Stimulated activated CD4-positive, alpha-beta T cell treated with anti-CD3 and anti-CD28 coated beads, Interleukin-1b, Interleukin-23, amount 100 ng/mL, for 1 hour (primary cell): ENCODE measurements at places on chromosomes 6 and 20.

DNA sequence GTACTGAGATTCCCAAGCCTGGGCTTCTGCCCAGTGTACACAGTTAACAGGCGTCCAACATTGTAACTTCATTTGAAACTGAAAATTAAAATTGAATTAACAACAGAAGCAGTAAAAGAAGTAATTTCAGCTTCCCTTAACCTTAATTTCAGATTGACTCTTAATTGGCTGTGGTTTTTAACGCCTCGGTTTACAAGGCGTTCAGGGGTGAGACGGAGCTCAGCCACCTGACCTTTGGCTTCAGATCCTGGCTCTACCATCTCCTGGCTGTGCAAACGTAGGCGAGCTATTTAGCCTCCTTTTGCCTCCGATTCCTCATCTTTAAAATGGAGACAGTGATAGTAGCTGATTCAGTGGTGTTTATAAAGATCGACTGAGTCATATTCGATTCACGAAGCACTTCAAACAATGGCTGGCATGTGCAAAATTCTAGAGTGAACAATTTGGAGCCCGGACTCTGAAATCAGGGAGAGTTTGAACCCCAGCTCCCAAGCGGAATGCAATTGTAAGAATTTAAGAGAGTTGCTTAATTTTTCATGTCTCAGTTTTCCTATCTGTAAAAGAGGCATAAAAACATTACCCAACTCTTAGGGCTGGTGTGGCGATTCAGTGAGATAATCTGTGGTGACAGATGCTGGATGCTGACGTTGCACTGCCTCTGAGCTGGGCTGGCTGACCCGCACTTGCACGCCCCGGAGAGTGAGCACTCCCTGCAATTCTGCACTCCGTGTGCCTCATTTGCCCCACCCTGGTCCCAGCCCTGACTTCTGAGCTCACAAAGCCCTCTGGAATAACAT, 23.5 kb upstream of the OCSTAMP start:
- no peak for DNase-seq

- DNase-seq, result no peak
These were observed 200.3 kb upstream of the FUT9 start for GRCh38 chr6:95815389-95816056.

DNA sequence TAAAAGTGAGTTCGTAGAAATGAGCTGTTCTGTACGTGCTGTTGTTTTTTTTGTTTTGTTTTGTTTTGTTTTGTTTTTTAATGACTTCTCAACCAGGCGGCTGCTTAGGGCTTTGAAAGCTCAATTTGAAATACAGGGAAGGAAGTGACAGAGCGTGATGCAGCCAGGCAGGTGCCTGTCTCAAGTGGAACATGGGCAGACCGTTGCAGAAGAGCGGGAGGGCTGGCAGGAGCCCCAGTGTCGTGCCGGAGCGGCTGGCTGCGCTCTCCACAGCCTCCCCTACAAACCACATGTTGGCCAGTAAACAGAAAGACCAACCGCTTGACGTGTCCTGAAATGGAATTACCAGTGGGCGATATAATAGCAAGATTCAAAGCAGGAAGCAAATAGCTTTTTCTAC, 164.9 kb upstream of the RREB1 start:
- DNase-seq, result no peak

GRCh38 chr20:40702504-40702903, 13.5 kb upstream of the MAFB start:
- no peak for DNase-seq

- no peak for DNase-seq
These were observed 83.7 kb upstream of the MPC1 start for GRCh38 chr6:166466178-166467122.

DNA sequence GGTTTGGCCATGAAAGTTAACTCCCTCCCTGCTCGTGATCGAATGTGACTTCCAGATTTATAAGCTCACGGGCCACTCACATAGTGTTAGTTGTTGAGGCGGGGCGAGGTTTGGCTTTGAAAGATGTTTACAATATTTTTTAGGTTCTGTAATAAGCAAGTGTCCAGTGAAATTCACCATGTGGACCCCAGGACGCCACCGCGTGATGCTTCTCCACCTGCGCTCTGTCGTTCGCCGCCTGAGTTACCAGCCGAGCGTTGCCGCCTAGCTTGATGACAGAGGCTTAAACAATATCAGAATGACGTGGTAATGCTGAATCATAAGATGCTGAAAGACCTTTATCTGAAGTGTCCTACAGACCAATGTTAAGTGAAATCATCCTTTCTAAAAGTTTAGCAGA, 241.0 kb downstream of the MYLK4 start:
- no peak for DNase-seq

- no peak for DNase-seq
These were observed 32.2 kb upstream of the VGLL2 start for GRCh38 chr6:117233145-117233544.

DNA sequence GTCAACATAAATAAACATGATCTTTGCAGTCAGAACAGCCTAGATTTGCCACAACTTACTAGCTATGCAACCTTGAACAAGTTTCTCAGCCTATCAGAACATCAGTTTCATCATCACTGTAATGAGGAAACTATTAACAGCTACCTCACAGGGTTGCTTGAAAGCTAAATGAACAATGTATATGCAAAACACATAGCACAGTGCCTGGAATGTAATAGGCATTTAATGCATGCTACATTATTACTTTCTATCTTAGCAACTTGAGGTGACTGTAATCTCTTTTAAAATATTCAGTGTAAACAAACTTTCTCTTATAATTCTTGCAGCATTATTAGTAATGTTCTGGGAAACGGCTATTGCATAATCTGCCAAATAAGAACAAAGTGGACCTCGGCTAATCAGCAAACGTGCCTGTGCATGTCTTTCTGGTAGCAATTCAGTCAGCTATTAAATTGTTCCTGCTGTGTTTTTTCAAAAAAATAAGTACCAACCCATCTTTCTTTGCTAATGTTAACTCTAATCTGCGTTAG, 61.5 kb downstream of the SYNE1 start:
- DNase-seq, result no peak

- no peak for DNase-seq
These were observed 258.0 kb downstream of the TFAP2A start for GRCh38 chr6:10156875-10157274.

DNA sequence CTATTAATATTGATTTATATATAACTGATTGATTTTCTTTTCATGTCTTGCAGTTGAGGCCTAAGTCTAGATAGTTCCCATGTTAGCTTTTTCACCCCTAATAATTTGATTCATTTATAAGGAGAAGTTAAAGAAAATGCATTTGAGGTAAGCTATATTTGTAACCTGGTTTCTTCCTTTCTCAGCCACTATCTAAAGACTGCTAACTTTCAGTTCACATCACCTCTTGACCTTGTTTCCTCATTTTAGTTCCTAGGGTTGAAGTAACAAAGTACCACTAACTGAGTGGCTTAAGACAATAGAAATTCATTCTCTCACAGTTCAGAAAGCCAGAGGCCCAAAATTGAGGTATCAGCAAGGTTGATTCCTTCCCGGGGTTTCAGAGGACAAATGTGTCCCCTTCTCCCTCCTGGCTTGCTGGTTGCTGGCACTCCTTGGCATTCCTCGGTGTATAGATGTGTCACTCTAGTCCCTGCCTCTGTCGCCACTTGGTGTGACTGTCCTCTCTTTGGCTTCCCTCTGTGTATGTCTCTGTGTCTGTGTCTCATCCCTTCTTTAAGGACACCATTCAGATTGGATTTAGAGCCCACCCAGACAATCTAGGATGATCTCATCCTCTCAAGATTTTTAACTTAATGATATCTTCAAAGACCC, 55.9 kb upstream of the C20orf144 start:
- DNase-seq, result no peak

- DNase-seq, result no peak
These were observed 117.5 kb downstream of the PLCB4 start for GRCh38 chr20:9186396-9186795.

DNA sequence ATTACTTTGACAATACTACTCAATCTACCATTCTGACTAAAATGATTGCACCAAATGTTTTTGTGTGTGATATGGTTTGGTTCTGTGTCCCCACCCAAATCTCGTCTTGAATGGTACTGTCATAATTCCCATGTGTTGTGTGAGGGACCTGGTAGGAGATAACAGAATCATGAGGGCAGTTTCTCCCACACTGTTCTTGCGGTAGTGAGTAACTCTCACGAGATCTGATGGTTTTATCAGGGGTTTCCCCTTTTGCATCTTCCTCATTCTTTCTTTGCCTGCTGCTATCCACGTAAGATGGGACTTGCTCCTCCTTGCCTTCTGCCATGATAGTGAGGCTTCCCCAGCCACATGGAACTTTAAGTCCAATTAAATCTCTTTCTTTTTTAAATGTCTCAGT, 20.8 kb downstream of the SYCP2 start:
- DNase-seq, result no peak

DNA sequence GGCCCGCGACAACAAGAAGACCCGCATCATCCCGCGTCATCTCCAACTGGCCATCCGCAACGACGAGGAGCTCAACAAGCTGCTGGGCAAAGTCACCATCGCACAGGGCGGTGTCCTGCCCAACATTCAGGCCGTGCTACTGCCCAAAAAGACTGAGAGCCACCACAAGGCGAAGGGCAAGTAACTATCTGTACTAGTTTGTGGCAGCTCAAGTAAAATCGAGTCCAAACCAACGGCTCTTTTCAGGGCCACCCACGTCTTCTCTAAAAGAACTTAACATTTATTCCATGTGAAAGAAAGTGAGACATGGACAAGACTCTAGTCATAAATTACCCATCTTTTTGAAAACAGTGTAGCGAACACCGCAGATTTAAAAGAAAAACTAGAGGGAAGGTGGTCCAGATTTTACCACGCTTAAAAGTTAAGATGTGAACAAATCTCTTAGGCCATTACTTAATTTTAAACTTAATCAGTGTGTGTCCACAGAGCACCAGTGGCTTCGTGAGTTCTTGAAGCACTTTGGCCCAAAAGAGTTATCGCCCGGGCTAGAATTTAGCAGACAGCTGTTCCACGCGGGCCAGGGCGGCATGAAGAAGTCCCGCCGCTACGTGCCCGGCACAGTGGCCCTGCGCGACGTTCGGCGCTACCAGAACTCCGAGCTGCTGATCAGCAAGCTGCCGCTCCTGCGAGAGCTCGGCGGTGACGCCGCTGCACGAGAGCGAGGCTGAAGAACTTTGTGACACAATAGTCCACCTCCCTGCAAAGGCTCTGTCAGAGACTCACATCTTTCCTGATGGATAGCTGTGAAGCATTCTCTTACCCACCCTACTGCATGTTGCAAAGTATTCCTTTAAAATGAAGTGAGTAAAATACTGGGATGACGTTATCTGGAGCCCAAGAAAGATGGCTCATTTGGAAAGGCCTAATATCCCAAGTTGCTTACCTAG, 113.9 kb upstream of the PRSS16 start:
- no peak for DNase-seq

DNA sequence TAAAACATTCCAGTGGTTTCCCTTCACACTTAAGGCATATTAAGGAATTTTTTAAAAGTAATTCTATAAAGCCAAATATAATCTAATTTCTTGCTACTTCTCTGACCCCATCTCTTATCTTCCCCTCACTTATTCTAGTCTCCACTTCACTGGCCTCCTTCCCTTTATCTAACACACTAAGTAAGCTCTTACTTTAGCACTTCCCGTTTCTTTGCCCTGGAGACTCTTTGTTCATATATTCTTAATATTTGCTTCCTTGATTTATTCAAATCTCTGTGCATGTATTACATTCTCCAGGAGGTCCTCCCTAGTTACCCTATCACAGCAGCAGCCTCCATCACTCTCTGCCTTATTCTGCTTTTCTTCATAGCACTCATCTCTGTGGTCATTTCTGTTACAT, 20.3 kb downstream of the GTPBP2 start:
- no peak for DNase-seq

GRCh38 chr20:21516180-21516567, 2.3 kb upstream of the NKX2-2 start:
- no peak for DNase-seq

DNA sequence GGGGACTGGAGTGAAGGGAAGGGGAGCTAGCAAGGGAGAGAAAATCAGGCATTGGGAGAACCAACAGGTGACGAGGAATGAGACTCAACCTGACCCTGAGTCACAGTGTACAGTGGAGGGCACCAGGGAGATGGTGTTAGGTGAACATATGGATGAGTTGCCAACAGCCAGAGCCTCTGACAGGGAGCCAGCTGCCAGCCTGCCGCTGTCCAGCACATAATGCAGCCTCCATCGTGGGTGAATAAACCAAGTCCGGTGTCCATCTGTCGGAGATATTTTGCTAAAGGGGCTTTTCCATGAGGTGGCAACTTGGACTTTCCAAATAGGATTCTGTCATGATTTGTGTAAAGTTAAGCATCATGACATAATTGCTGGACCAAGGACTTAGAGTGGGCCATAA, 88.1 kb downstream of the CDH4 start:
- DNase-seq, result no peak

DNA sequence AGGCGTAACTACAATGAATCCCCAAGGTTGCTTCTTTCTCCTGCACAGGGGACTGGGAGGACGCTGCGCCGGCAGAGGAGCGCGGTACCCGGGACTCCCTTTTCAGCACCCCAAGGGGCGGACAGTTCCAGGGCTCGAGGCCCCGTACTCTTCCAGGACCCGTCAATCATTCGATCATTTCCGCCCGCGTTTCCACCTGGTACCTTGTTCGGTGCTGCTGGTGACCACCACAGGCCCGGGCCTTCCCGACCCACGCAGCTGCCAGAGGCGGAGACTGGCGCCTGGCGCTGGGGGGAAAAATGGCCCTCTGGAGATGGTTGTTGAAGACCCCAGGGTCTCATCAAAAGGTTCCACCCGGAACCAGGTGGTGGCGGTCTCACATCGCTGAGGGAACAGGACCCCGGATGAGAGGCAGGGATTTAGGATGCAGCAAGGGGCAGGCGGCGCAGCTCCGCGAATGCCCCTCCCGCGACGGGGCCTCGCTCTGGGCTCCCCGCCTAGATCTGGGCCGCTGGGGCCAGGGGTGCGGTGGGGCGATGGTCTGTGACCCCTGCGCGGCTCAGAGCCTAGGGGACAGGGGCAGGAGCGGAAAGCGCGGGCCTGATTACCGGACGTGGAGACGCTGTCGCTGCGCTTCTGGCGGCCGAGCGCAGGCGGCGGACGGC, 744 bp downstream of the VSX1 start:
- DNase-seq, result no peak

GRCh38 chr6:143545976-143546547, 34.5 kb upstream of the FUCA2 start:
- DNase-seq, result no peak

- DNase-seq, result no peak
These were observed 24.8 kb downstream of the VIP start for GRCh38 chr6:152775428-152775827.

GRCh38 chr20:36098364-36098763, 56.2 kb upstream of the EPB41L1 start:
- no peak for DNase-seq

DNA sequence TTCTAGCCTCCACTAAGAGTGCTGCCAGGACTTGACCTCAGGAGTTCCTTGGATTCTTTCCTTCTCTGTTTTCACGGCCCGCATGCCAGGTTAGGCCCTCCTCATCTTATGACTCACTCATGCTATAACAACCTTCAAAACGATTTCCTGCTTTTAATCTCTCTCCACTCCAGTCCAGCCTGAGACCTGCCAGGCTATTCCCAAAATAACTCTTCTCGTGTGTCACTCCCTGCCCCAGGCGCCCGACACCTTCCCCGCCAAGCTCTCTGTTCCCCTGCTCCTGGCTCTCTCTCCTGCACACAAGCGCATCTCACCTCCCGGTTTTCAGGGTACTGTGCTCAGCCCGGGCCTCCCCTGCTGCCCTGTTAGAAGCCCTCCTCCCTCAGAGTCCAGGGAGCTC, 64.1 kb upstream of the RPS6KA2 start:
- DNase-seq, result no peak
